ENCODE measurements at places on chromosomes 1 and 21.

DNA sequence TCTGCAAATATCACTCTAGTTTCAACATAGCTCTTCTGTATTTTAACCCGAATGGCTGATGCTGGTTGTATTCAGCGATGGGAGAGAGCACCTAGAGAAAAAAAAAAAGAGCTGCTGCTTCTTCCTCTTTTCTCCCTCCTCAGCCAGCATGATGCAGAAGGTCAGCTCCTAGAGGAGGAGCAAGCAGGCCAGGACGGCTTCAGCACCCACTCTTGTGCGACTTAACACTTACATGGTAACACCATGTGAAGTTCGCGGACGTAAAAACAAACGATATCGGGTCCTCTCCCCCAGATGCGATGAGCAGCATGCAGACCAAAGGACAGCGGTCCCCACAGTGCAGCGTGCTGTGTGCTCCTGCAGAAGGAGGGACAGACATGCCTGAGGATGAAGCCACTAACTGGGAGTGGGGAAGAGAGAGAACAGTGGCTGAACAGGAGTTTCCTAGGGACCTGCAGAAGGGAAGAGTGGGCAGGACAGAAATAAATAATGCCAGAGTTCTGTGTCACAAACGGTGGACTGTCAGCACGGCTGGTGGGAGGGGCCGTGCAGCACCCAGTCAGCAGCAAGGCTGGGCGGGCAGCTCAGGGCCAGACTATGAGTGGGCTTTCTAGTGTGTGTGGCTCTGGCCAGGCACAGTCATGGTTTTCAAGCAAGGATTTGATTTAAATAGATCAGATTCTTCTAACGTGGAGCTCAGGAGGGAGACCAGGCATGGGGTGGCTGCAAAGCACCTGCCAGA, 11.4 kb upstream of the B3GALT5 start:
- no peak for DNase-seq

- no peak for DNase-seq
Measured at GRCh38 chr21:41428847-41429246, 2.8 kb downstream of the MX1 start.

DNA sequence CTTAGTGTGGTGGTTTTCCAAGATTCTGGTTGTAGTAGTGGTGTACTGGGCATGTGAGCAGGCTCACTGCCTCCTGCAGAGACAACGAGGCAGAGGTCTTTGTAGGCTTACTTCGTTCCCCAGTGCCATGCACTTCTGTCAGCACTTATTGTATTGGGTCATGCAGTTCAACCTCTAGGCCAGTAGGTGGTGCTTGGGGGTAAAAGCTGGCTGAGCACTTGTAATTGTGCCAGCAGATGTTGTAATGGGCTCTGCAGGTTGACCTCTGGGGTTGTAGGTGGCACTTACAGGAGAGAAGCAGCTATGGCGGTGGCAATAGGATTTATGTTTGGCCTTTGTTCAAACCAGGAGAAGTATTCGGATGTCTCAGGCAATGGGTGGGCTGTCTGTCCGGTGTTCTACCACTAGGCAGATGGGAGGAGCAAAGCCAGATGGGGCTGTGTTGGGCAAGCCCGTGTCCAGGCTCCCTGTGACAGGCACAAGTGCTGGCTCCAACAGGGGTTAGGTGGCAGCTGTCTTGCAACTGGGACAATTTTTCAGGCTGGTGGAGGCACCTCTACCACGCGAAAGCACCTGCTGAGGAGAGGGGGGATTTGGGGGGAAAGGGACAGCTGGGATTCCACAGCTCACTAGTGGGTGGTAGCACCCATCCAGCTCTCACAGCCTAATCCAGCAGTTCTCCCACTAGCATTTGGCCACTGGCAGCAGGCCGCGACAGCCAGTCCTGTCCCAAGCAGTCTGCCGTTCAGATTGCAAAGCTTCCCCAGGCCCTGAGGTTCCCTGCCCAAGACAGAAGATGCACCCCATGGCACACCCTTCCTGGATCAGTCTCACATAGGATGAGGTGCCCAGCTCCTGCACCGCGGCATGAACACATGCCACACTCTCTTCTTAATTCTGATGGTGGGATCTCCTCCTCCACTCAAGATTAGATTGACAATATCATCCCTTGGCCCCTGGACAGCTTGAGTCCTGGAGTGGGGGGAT, 274.5 kb downstream of the CTH start:
- peak; percentile 27 for DNase-seq

GRCh38 chr1:180892675-180893074, 20.0 kb upstream of the KIAA1614 start:
- DNase-seq = no peak

GRCh38 chr21:44840771-44841170, 22.9 kb upstream of the SUMO3 start:
- DNase-seq = no peak

DNA sequence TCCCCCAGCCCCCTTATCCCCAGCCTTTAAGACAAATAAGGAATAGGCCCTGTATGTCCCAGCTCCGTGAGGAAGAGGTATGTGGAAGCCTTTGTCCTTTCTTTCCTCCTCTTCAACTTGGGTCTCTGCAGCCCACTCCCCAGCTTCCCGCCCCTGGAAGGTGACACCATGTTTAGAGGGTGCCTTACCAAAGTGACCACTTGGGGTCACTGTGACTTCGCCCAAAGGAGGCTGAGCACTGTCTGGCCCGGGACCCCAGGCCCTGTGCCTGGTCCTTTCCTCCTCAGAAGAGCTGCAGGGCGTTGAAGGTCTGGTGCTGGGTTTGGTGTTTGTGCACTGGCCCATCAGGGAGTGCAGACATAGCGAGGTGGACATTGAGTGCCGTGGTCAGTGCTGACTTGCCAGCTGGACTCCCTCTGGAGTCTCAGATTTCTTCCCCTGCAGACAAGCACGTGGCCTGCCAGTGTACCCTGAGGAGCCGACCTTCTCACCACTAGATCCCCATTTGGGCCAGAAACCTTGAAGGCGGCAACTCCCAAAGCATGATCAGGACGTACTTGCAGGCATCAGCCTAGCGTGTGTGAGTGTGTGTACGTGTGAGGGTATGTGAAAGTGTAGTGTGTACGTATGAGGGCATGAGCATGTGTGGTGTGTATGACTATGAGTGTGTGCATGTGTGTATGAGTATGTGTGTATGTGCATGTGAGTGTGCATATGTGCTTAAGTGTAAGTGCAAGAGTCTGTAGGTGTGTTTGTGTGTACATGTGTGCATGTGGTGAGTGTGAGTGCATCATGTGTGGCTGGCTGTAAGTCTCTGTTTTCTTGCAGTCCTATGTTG, 181.4 kb upstream of the KIAA0040 start:
- DNase-seq = peak; percentile 3

- DNase-seq = no peak
Measured at GRCh38 chr1:44322367-44322766, 32.7 kb downstream of the ERI3 start.

GRCh38 chr1:96525657-96526557, 195.7 kb upstream of the PTBP2 start:
- DNase-seq = no peak

DNA sequence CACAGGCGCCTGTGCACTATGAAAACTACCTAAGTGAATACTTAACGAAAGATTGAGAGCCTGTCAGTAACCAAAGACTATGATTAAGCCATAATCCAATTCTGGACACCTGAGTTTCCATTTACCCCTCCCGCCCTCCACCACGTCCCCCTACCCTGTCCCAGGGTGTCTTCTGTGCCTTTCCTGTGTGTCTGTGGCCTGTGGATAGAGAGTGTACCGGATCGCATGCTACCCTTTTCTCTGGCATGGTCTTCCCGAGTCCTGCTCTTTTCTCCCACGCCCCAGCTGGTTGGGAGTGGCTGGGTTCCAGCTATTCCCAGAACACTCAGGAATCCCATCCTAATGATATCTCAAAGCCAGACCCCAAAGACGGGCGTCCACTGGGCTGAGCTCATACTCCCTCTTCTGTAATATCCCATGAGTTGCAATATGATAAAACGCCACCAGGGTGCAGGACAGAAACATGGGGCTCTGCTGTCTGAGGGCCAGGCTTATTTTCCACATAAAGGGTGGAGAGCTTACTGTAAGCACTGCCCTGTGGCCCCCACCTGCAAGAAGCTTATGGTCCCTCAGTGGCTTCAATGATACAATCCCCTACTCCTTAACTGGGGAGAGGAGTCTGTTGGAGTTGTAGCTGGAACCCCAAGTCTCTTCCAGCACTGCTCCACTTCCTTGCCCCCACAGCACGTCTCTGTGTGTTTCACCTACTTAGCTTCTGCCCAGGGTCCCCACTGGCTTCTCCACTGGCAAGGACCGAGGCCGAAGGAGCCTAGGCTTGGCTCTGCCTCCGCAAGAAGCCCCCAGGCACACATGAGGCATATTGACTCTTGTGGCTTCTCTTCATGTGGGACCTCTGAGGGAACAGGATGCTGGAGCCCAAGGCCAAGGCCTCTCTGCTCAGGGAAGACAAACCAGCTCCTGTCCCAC, 17.6 kb upstream of the ALX3 start:
- no peak for DNase-seq

DNA sequence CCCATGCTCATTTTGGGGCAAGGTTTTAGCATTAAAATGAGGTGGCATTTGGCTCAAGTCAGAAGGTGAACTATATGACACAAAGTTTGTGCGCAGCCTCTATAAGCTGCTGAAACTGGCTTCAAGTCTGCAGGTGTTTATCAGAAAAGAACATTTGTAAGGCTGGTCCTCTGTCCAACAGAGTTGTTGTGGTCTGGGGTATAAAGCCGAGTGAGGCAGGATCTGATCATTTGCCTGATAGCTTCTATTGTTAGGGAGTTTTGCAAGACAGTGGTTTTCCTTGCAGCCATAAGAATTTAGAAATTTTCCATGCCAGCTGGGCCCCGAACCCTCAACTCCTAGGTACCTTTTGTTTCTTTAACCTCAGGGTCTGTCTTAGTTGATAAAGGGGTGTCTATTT, 130.8 kb downstream of the PGBD5 start:
- no peak for DNase-seq

- DNase-seq = no peak
Measured at GRCh38 chr1:178497903-178498478, 1.2 kb upstream of the CLEC20A start.

All from activated T-cell treated with anti-CD3 and anti-CD28 coated beads for 48 hours (primary cell).